Hypothalamus (tissue), 51 donors: ENCODE measurements at places on chromosomes 1 and 21.

- DNase-seq: no peak
Measured at GRCh38 chr1:223340637-223341036, 23.3 kb downstream of the SUSD4 start.

DNA sequence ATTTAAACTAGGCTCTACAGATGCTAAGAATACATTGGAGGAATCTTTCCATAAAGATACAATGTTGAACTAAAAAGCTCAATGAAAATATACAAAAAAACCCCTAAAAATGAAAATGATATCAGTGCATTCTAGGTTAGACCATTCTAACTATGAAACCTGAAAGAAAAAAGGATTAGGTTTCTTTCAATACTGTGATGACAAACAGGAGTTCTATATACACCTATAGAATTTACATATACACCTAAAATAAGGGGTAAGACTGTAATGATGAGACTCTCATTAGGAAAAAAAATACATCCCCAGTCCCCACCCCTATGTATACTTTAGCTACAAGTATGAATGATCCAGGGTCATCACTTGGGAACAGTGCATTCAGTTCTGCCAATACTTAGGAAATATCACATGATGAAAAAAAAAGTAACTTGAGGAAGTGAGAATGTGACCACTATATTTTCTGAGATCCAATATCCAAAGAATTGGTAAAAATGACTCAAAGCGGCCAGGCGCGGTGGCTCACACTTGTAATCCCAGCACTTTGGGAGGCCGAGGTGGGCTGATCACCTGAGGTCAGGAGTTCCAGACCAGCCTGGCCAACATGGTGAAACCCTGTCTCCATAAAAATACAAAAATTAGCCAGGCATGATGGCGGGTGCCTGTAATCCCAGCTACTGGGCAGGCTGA lies 26.3 kb downstream of the SELENOF start:
- no peak for DNase-seq

DNA sequence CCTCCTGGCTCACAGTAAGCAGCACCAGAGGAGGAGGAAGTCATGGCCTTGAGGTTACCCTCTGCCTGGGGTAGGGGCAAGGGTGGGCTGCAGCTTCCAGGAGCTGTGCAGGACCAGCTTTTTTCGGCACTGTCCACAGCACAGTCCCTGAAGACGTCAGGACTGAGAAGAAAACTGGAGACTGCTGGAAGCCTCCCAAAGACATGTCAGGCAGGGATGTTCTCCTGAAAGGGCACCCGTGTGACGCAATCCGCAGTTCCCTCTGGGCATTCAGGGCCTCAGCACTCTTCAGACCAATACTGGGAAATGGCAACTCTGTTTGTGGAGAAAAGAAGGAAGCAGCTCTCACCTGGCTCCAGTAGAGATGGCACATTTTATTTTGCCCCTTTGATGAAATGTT lies 64.8 kb upstream of the TENT5C start:
- DNase-seq: no peak

GRCh38 chr21:35475762-35476161 lies 426.7 kb upstream of the RUNX1 start:
- no peak for DNase-seq

DNA sequence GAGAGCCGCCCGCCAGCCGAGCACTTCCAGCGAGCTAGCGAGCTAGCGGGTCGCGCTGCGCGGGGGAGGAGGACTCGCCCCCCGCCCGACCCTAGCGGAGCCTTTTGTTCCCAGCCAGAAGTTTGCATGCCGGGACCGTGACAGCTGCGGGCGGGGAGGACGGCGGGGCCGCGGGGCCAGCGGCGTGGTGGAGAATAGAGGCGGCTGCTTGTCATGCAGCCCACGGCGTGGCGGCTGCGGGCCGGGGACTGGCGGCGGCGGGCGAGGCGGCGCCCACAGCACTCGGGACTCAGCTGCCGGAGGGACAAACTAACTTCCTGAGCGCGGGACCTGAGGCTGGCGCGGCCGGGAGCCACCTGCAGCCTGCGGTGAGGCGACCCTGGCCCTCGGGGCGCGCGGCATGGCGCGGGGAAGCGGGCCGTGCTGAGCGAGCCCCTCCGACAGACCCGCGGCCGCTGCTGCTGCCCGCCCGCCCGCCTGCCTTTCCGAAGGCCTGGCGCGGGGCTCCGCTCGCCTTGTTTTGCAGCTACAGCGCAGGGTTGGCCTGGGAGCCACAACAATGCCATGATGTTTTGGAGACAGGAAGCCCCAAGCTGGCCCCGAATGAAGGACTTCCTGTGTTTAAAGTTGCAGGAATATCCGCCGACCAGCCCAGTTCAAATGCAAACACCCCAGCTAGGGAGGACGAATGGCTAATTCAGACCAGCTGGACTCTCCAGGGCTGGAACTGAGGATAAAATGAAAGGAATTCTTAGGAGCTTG lies 82.2 kb upstream of the BMP8A start:
- peak; percentile 28 for DNase-seq

- DNase-seq: no peak
Measured at GRCh38 chr1:164700683-164701082, 141.7 kb downstream of the PBX1 start.

DNA sequence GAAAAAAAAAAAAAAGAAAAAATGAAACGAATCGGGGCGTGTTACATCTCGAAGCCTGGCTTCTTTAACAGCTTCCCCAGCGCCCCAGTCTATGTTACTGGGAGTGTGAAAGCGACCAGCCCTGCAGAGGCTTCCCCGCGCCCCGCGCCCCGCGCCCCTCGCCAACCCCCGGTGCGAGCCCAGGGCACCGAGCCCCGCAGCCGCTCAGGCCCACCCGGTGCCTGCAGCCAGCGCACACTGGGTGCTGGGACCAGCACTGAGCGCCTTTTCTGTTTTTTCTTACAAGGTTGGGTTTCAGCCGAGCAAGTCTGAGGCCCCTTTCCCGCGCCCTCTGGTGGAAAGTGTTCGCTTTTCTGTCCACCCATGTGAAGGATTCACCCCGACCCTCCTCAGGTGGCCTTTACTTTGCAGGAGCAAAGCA lies 42.1 kb upstream of the ZNF496 start:
- DNase-seq: peak; percentile 25

- no peak for DNase-seq
Measured at GRCh38 chr1:154463512-154463990, 38.5 kb upstream of the TDRD10 start.

- DNase-seq: no peak
Measured at GRCh38 chr1:55287723-55288122, 72.6 kb upstream of the USP24 start.

DNA sequence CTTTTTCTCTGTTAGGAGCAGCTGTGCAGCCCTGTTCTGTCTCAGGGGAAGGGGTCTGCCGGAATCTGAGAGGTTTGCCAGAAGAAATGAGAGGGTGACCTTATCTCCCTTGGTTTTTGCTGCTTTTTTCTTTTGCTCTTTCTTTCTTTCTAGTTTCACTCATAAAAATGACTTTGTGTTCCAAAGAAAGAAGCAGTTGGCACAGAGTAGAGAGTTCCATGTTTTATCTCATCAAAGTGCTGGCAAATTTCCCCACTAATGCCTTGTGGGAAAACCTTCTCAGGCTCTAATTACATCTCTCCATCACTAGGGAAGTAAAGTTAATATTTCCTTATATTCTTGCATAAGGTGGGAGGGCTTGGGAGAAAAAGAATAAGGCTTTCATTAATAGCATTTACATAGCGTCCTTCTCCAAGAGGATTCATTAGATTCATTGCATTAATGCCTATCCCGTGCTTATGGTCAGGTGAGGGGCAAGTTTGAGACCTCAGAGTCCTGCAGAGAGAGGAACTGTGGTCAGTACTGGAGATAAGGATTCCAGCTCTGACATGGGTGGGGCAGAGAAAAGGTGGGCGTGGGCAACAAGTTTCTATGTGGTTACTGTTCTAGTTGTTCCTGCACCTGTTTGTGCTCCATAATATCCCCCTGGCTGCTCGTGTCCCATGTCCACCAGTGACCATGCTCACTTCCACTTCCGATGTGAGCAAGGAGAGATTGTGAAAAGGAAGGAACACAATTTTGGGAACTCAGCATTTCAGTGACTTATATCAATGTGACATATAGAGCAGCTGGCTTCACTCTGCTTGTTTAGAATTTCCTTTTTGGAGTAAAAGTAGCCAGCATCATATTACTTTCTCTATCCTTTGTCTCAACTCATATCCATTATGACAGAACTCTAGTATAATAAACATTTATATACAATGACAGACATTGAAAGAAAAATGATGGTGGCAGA lies 79.5 kb downstream of the DISC1 start:
- DNase-seq: no peak

- no peak for DNase-seq
Measured at GRCh38 chr1:32774950-32775634, 42.1 kb downstream of the YARS1 start.

DNA sequence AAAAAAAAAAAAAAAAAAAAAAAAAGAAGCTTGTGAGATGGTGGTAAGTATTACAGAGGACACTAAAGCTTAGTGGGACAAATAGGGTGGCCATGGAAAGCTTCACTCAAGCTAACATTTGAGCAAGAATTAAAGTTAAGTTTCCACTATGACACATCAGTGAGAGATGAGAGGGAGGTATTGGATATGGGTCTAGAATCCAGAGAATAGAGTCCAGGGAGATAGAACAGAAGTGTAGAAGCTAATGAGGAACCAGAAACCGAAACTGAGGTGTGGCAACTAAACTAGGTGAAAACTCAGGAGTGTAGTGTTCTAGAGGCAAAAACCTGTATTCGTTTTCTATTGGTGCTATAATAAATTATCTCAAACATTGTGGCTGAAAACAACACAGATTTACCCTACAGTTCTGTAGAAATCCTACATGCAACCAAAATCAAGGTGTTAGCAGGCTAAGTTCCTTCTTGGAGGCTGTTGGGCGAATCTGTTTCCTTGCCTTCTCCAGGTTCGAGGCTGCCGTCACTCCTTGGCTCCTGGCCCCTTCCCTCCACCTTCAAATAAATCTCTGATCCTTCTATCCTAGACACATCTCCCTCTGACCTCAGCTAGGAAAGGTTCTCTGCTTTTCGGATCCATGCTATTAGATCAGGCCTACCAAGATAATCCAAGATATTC lies 36.2 kb downstream of the PTP4A2 start:
- no peak for DNase-seq

- DNase-seq: no peak
Measured at GRCh38 chr1:36088265-36088576, 471 bp upstream of the ADPRS start.

DNA sequence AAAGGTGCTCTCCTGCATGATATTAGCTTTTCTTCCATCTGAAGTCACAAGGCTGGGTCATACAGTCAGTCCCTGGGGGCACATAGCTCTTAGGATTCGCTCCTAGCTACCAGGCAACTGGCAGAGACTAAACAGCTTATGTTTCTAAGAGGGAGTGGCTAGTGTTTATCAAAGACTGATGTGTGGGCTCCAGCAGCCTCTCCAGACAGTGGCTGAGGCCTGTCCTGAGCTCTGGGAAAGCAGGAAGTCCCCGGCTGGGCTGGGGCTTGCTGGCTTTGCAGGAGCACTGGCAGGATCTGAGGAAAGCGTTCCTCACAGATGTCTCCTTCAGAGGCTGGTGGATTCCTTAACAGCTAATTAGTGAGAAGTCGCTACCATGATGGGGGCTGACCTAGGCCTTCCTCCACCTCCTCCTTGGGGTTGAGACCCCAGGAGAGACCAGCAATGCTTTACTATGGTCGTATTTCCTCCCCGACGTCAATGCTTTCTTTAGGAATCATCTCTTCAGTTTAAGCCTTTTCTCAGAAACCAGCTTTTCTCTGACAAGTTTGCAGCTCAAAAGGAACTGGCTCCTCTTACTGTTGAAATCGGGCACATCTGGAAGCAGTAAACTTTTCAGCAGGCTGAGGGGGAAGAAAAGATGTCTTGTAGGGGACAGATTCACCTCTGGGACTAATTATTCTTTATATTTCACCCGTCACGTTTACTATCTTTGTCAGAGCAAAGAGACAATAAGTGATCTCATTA lies 33.5 kb upstream of the HHAT start:
- DNase-seq: no peak

- DNase-seq: no peak
Measured at GRCh38 chr1:94754095-94754494, 66.1 kb upstream of the SLC44A3 start.

GRCh38 chr1:22472596-22472995 lies 20.9 kb downstream of the ZBTB40 start:
- no peak for DNase-seq

DNA sequence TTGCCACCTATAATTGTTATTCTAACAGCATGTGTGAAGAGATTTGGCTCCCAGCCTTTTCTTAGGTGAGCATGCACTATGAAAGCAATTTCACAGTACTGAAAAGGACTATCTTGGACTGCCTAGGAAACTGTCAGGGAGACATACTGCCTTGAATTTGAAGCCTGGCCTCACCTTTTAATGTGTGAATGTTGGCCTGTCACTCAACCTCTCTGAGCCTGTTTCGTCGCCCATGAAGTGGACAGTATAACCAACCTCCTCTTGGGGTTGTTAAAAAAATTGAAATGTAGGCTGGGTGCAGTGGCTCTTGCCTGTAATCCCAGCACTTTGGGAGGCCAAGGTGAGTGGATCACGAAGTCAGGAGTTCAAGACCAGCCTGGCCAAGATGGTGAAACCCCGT lies 20.4 kb upstream of the POU2F1 start:
- no peak for DNase-seq

DNA sequence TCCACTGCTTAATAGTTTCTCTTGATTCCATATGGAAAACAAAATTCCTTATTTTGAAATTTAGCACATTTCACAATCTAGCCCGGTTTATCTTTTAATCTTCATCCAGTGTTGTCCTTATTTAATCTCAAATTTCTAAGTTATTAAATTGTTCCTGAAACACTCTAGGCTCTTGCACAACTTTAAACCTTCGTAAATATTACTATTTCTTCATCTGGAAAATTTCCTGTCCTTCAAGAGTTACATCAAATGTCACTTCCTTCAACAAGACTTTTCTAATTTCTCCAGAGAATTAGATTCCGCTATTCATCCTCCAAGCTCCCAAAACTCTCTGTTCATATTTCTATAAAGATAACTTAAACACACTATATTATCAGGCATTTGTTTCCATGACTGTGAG lies 6.5 kb downstream of the FMO5 start:
- DNase-seq: no peak

DNA sequence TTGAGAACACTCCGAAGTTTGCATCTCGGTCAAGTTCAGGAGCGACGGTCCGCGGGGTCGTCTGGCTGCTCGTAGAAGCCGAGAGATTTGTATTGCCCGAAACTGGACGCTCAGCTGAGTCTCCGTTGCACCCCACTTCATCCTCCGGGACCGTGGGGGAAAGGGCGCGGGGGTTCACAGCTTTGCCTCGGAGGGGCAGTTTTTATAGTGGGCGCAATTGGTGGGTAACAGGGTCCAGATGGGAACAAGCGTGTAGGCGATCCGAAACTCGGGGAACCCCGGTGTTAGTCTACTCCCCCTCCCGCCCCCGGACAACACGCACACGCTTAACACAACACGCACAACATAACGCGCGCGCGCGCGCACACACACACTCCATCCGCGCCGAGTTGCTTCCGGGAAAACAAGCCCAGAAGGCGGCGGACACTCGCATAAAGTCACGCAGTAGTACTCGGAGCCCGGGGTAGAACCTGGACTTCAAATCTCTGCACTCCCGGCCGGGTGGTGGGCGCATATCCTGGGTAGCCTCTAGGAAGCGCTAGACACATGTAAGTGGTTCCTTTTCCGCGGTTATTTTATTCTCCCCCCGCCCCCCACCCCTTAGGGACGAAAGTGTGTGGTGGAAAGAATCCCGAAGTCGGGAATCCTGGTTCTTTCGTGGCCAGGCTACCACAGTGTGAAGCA lies 1.1 kb upstream of the JUN start:
- DNase-seq: peak; percentile 86
